ENCODE measurements at places on chromosomes 2 and 18.

GRCh38 chr2:48874282-48874681 lies 118.8 kb upstream of the LHCGR start:
- DNase-seq: no peak

- DNase-seq: no peak
Measured at GRCh38 chr2:66869076-66869475, 434.2 kb downstream of the MEIS1 start.

GRCh38 chr18:64419156-64419555 lies 270.3 kb upstream of the LINC00305 start:
- no peak for DNase-seq

- DNase-seq: no peak
Measured at GRCh38 chr2:238299803-238300202, 11.4 kb upstream of the PER2 start.

GRCh38 chr2:134718023-134718816 lies 580 bp downstream of the TMEM163 start:
- peak; percentile 43 for DNase-seq

- no peak for DNase-seq
Measured at GRCh38 chr2:184730288-184730687, 132.0 kb downstream of the ZNF804A start.

DNA sequence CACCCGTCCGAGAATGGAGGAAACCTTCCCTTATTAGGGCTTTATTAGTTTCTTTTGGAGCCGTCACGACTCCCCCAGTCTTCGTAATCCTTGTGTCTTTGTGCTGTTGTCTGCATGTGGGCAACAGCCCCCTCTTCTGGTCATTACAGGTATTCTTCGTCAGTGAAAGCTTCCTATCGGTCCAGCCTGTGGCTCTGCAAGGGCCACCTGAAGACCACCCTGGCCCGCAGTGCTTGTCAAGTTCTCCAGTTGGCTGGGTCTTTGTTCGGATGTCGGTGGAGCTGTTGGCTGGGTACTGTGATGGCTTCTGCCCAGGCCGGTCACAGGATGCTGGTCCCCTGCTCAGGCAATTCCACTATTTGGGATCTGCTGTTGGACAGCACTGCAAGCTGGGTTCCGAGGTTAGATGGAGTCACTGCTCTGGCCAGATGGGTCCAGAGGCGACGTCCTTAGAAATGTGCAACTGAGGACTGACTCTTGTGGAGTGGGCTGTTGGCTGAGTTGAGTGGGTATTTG lies 19.2 kb downstream of the E2F6 start:
- peak; percentile 35 for DNase-seq

DNA sequence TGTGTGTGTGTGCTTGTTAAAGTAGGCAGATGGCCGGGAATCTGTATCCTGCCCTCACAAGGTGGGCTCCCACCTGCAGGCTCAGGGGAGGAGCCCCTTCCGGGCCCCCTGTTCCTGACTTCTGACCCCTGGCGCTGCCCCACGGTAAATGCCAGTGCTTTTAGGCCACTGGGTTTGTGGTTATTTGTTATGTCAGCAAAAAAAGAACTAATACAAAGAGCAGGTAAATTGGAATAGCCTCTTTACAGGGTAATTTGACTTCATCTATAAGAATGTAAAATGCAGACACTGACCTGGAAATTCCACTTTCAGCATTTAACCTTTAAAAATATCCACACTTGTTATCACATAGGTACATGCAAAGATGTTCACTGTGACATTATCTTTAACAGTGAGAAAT lies 44.2 kb downstream of the RTP5 start:
- DNase-seq: no peak

DNA sequence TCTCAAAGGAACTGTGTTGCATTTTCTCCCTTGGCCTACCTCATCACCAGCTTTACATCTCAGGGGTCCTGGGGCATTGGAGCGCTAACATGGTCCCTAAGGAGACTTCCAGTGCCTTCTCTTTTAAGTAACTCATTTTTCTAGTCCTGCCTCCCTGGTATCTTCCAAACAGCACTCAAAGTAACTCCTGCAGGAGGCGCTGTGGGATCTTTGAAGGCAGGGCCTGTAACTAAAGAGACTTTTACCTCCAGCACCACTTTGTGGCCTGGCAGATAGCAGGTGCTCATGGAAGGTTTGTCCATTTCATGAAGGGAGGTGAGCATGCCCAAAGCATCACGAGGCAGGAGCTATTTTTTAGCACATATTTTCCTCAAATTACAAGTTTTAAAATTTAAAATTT lies 411.0 kb upstream of the GYPC start:
- DNase-seq: peak; percentile 9

DNA sequence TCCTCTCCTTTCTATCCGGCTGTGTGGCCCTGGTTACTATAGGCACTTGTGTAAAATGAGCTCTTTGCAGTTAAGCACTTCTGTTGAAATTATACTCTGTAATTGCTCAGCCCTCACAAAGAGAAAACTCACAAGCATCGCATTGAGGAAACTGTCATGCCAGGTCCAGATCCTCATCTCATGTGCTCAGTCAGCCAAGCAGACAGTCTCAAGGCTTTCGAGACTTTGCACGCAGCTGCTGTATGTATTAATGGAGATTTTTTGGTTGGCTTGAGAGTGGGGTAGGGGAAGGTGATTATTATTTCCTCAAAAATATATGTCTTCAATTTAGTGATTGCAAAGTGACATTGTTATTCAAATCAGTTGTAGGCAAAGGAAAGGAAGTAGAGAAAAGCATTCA lies 33.0 kb upstream of the PHLPP1 start:
- no peak for DNase-seq

- no peak for DNase-seq
Measured at GRCh38 chr2:168210895-168211570, 36.4 kb downstream of the STK39 start.

DNA sequence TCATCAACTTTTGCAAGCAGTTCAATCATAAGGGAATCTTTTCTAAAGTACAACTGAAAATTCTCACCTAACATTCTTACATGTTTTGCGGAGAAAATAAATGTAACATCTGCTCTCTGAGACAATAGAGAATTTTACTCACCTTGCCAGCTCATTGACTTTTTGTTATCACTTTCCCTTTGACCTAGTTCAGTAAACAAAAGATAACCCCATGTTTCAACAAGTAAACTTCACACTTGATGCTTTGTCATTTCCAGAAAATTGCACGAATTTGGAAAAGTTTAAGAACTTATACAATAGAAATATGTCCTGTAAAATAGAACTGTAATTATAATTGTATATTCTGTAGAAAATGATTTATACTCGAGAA lies 1110.0 kb upstream of the ACVR2A start:
- DNase-seq: no peak

- no peak for DNase-seq
Measured at GRCh38 chr2:118078734-118079133, 9.5 kb upstream of the INSIG2 start.

DNA sequence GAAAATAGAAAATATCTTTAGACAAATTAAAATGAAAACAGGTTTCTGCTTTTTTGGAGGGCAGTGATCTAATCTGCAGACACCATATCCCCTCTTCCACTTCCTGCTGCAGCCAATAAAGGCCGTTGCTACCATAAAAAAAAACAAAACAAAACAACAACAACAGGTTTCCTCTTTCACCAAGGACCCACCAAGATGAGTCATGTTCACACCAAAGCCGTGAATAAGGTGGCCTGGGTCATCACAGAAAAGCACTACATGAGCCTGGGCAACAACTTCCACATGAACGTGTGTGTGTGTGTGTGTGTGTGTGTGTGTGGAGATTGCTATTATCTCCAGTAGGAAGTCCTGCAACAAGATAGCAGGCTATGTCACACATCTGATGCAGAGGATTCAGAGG lies 24.8 kb upstream of the TFCP2L1 start:
- no peak for DNase-seq

DNA sequence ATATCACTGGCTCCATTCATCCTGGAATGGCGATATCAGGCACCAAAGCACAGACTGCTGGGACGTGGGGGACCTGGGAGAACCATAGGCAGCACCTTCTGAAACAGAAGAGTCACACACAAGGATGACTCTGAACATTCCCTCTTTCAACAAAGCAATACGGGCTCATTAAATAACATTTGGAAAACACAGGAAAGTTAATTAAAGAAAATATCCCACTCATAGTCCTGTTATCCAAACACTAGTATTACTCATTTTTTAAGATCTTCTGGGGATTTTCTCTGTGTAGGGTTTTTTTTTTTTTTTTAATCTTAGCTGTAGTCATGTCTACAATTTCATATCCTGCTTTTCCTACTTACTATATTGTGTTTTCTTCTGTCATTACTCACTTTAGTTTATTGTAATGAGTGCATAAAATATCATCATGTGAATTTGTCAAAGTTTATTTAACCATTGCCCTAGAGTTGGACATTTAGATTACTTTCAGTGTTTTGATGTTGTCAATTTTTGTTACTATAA lies 70.0 kb upstream of the SP3 start:
- DNase-seq: no peak

DNA sequence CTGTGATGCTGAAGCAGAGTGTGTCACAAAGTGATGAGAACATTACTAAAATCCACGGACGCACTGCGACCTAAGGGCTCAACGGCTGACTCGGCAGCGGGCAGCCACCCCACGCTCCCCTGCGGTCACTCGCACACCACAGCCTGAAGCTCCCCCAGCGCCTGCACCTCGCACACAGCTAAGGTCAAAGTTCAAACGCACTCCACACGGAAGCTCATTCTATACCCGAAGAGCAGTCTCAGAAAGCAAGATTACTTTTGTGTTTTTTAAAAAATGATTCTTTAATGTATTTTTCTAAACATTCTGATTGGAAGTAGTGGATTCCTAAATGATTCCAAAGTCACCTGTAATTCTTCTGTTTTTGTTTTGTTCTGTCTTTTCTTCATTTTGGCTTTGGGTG lies 21.7 kb downstream of the ASPRV1 start:
- DNase-seq: no peak

DNA sequence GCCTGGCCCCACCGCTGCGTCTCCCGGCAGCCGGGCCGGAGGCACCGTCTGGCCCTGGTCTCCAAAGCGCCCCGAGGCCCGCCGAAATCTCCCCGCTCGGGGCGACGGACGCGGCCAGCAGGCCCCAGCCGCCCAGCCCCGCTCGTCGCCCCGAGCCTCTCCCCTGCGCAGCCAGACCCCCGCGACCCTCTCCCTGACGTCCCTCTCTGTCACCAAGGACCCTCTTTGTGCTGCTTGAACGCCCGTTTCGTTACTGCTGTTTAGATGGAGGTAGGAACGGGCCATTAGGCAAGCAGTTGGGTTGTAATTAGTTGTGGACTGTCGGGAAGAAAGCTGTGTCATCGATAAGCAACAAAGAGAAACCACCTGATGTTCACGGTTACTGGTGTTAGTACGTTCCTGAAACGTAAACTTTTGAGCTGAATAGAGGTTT lies 686 bp downstream of the UBXN4 start:
- DNase-seq: peak; percentile 8

- no peak for DNase-seq
Measured at GRCh38 chr2:183224948-183225347, 100.7 kb downstream of the NUP35 start.

DNA sequence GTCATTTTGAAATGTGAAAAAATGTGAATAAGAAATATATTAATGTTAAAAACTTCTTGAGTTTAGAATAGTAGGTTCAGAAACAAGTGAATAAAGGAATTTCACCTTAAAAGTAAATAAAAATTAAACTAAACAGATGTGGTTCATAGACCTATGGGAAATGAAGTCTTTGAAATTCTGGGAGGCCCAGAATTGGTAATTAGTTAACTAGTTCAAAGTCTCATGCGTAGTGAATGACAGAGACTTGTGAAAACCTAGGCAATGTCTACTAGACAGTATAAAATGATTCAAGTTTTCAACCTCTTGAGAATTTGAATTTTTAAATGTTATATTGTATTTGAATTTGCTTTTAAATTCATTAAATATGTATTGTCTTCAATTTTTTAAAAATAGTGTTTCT lies 32.6 kb upstream of the AAK1 start:
- no peak for DNase-seq

Data from GM12891 (cell line).